Fibroblast of villous mesenchyme (primary cell): ENCODE measurements at places on chromosomes 6 and 20.

DNA sequence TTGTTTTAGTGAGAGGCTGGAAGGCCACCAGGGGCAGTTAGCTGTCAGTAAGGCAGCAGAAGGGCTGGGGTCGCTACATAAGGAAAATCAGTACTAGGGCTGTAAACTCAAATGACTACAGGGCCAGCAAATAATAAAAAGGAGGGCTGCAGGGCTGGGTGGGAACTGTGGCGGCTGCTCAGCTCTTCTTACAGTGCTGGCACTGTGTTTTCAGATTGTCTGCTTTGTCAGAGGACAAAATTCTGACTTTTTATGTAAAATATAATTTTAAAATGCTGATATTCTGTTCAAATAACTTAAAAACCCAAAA, 23.2 kb downstream of the HLA-A start:
- no peak for DNase-seq

DNA sequence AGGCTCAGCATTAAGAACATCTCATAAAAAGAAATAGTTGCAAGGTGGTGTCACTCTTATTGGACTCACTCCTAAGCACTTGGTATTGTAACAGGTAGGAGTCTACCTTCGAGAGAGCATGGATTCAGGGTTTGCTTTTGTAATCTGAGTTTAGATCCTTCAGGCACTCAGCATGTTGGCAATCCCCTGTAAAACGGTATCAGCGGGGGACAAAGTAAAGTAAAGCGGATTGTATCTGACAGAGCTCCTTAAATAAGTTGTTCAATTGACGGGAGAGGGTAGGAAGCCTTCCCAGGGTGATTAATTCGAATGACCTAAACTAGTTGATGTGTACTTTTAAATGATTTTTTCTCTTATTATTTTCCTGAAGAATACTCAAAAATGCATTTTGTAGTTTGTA, 869.8 kb upstream of the EPHA7 start:
- no peak for DNase-seq

DNA sequence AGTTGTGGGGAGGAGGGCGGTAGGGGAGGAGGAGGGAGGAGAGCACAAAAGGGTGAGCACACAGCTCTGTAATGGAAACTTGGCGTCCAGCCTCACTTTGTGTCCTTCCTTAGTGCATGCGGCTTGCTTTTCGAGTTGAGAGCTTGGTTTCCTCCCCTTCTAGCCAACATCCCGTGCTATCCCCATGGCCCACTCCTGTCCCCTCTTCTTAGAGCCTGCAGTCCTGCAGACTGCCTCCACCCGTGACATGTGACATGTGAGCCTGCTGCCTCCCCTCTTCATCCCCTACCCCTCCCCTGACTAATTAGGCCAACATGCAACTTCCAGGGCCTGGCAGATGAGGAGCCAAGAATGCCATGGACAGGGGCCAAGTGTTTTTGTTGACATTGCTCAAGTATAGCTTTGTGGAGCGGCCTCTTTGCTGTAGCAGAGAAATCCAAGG, 63.2 kb downstream of the SLC24A3 start:
- peak; percentile 69 for DNase-seq

- no peak for DNase-seq
Observed at GRCh38 chr20:12687476-12687875, 321.3 kb upstream of the SPTLC3 start.

- peak; percentile 28 for DNase-seq
Observed at GRCh38 chr6:71419217-71420094, 130.8 kb downstream of the OGFRL1 start.
